ENCODE measurements at places on chromosomes 16 and 17.

- DNase-seq: no peak
Observed at GRCh38 chr17:33696102-33696501, 403.0 kb upstream of the ASIC2 start.

DNA sequence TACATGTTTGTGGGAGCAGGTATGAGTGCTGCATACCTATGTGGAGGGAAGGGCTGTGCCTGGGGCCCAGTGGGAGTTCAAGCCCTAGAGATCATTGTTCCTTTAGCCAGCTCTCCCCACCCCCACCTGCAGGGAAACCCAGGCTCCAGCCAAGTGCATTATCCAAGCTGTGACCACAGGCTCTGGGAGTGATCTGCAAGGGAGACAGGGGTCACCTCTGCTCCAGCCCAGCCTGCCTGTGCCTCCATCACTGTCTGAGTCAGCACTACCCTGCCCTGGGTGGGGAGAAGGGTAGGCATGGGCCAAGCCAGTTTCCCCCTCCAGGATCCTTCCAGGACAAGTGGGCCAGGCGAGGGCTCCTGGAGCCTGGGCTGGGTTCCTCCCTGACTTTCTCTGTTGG, 32.1 kb upstream of the SBK1 start:
- DNase-seq: no peak

DNA sequence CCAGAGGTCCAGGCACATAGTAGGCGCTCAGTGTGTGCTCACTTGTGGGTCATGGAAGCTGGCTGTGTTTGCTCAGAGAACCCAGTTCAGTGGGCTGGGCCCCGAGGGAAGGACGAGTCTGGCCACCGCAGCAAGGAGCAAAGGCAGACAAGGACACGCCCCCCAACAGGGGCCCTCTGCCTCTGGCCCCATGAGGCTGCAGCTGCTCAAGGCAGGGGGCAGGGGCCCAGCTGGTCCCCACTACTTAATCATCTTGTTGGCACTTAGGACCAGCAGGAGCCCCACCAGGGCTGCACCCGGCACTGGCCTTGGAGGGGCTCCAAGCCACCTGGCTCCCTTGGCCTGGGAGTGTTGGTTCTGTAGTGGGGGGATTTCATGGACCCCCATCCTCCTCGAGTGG, 16.1 kb downstream of the KCNJ12 start:
- no peak for DNase-seq

DNA sequence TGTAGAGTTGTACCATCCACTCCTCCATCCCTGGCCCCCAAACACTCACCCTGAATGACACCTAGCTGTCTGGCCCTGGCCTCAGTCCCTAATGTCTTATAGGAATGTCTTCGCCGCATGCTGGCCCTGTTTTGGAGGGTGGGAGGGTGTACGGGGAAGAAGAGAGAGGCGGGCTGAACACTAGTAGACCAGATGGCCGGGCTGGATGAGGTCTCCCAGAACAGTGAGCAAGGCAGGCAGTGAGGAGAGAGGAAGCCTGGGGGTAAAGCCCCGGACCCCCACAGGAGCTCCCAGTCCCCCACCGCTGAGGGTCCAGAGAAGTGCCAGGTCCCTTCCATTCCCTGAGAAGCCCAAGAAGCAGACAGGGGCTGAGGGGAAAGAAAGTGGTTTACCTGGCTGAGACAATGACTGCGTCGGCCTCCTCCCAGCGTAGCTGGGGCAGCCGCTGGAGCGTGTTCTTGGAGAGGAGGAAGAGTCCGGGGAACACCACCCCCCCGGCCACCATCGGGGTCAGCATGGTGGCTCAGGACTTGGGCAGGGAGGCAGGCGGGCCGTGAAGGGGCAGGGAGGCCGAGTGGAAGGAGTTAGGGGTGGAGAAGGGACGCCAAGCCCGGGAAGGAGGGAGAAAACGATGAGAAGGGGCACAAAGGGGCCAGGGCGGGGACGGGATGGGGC, 923 bp downstream of the TLCD3B start:
- DNase-seq: no peak

GRCh38 chr16:10616756-10617640, 36.6 kb upstream of the EMP2 start:
- no peak for DNase-seq

DNA sequence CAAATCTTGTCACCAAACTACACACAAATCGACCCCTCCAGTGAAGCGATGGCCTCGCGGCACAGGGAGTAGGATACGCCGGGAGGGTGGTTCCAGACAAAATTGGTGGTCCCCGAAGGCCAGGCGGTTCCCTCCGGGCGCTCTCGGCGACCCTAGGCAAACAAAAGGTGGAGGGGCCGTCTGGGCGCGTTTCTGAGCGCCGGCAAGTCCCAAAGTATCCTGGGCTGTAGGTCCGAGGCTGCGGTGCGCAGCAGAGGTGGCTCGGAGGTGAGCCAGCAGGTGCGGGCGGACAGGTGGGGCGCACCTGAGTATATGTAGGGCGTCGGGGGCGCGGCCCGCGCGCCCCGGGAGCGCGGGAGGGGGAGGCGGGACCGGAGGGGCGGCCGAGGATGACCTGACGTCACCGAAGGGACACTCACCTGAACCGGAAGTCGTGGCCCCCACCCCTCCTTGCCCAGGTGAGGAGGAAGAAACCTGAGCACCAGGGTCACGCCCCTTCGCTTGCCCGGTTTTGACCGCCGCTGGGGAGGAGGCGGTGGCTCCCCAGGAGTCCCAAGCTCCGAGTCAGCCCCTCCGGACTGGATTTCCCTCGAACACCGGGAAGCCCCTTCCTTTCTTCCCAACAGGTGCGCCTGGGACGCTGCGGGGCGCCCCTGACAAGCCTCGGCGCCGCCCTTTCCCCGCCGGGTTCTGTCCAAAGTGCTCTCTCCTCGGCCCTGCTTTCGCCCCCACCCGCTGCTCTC, at the start of gene CLDN7:
TSS of gene CLDN7 (minus strand) at position 287 of the 743 bp plus-strand sequence. CDS start 435 bp downstream, outside the sequence.
- no peak for DNase-seq

DNA sequence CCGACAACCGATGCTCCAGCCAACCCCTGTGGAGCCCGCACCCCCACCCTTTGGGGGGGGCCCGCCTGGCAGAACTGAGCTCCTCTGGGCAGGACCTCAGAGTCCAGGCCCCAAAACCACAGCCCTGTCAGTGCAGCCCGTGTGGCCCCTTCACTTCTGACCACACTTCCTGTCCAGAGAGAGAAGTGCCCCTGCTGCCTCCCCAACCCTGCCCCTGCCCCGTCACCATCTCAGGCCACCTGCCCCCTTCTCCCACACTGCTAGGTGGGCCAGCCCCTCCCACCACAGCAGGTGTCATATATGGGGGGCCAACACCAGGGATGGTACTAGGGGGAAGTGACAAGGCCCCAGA, 17.9 kb downstream of the NGFR start:
- no peak for DNase-seq

DNA sequence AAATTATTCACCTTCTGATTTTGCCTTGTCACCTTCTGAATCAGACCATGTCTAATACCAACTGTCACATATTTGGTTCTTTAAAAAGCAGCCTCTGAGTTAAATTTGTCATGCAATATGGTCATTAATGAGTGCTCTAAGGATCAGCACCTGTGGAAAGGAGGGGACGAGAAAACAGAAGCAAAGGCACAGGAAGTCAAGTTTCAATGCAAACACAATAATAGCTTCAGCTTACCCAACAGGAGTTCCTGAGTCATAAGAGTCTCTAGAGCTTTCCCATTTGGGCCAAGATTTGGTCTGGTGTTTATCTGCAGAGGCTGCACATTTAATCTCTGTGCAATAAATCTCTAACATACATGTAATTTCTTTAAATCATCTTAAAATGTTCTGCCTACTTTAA, 889.8 kb downstream of the CDH8 start:
- DNase-seq: no peak

GRCh38 chr17:61280338-61280737, 119.3 kb upstream of the TBX2 start:
- no peak for DNase-seq

All from SK-N-MC (cell line).